NCI-H2227 treated with DMSO at 0.1 percent for 48 hours (cell line): ENCODE measurements at places on chromosomes 16 and 17.

DNA sequence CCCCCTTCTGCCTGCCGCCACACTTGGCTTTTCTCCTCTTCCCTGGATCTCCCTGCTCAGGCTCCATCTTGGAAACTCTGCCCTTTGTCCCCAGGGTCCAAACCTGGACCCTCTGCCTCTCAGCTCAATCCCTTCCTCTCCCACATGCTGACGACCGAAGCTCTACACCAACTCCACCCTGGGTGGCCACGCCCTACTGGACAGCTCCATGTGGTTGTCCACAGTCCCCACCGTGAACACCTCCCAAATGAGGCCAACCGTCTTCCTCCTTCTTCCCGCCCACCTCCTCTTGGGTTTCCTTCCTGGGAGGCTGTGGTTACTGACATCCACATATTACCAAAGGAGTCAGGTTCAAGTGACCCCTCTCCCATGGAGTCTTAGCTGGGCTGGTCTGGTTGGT, 22.6 kb upstream of the MLKL start:
- DNase-seq, result no peak

DNA sequence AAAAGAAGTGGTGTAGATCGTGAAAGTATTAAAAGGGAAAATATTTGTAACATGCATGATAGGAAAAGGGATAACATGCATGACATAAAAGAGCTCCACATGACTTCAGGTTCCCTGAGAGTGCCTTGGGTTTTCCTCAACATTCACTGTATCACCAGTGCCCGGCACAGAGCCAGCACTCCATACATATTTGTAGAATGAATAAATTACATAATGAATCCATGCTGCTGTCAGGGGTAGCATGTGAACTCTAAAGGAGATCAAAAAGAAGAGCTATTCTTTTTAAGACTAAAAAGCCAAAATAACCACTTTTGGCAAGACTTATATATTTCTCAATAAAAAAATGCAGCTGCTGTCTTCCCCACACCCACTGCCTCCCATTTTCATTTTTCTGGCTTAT, 2.7 kb upstream of the ZNF594 start:
- no peak for DNase-seq

- DNase-seq, result no peak
Observed at GRCh38 chr17:29131814-29132682, 48.1 kb downstream of the MYO18A start.

GRCh38 chr17:73803964-73804435, 159.8 kb upstream of the SDK2 start:
- peak; percentile 90 for DNase-seq
